Stromal cell of bone marrow (primary cell): ENCODE measurements at places on chromosomes 1 and 21.

DNA sequence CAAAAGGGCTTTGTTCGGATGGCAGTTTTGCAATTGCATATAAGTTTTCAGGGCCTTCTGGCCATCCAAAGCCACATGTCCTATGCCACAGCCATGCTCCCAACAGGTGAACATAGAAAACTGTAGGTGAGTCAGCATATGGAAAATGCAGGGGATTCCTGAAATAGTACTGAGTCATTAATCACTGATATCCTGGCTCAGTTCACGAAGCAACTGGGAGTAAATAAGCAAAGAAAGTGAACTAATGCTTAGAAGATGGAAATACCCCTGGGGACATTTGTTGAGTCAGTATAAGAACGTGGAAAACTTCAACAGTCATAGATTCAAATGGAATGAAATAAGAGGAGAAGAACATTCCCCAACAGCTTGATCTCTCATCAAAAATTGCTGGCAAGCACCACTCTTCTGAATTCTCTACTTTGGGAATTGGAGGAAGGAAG lies 148.9 kb upstream of the RUNX1 start:
- peak; percentile 97 for DNase-seq

DNA sequence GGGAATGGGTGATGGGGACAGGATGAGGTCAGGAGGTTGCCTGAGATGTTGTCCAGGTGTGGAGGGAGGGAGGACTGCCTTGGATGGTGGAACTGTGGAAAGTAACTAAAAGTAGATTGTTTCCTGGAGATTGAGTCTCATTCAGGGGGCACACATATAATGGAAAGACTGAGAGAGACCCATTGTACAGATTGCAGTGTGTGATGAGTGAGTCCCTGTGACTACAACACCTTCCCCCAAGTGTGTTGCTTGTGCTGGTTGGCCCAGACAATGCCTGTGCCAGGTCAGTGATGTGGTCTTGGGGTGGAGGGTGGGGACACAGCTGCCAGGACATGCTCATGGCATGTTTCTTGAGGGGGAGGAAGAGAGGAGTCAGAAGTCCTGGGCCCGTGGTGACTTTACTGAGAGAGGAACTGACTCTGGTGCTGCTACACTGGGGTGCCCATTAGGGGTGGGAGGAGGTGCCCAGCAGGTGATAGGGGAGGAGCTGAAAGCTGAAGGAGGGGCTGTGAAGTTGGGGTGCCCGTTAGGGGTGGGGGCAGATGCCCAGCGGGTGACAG lies 5.2 kb downstream of the SNAP47 start:
- DNase-seq = no peak

DNA sequence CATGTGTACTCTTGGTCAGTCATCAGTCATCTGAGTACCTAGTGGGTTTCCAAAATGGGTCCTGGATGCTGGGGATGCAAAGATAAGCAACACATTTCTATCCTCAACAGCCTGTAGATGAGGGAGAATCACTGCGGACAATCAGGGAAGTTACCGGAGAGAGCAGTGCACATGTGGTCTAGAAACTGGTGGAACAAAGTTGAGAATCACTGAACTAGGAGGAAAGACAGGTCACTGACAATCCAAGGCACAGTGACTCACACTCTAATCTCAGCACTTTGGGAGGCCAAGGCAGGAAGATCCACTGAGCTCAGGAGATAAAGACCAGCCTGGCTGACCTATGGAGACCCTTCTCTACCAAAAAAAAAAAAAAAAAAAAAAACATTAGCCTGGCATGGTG lies 31.4 kb upstream of the LGALS8 start:
- no peak for DNase-seq

DNA sequence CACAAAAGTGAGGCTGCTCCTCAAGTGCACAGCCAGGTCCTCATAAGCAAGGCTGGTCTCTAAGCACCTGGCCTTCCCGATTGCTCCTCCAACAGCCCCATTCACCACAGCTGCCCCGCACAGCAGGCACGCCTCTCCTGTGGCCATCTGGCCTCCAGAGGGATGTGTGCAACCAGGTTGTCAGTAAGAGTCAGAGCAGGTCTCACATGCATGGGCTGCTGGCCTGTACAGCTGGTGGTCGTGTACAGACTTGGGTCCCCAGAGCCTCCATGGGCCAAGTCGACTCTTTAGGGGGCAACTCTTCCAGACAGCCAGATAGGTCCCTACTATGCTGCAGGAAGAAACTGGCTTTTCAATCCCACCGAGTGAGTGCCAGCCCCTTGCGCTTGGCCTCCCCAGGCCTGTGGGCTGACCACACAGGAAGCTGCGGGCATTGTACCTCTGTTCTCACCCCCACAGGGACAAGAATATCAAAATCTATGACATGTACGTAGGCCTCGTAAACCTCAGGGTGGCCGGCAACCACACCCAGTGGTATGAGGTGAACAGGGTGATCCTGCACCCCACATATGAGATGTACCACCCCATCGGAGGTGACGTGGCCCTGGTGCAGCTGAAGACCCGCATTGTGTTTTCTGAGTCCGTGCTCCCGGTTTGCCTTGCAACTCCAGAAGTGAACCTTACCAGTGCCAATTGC lies 1.4 kb downstream of the PRSS38 start:
- no peak for DNase-seq

GRCh38 chr1:182299728-182300616 lies 91.6 kb downstream of the GLUL start:
- no peak for DNase-seq

GRCh38 chr1:65814752-65815151 lies 22.1 kb downstream of the PDE4B start:
- no peak for DNase-seq

GRCh38 chr1:94245747-94246438 lies 8.5 kb upstream of the ARHGAP29 start:
- no peak for DNase-seq

DNA sequence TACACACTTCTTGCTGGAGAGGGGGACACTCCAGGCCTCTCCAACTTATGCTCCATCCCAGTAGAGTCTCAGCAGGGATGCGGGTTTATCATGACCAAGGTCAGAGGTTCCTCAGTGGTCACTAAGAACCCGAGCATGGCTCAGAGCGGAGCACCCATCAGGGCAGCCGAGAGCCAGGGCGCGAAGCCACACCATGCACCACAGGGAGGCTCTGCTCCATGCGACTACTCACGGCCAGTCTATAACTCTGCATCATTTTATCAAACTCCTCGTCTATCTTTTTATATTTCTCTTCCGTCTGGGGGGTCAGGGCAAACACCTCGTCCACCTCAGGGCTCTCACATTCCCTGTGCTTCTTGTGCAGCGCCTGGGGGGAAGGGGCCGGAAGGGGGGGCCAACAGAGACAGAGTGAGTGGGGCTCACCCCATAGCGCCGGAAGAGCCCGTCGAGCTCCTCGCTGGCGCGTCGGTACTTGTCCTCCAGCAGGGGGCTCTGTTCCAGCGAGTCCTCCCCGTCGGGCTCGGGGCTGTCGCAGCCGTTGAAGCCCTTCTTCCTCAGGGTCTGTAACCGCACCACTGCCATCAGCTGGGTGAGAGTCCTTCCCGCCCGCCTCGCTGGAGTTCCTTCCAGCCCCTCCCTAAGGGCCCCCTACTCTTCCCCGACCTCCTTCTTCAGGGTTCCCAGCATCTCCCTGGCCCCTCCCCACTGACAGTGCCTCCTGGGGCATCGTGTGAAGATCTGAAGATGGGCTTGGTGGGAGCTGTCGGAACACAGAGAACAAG lies 20.0 kb downstream of the MEF2D start:
- no peak for DNase-seq

DNA sequence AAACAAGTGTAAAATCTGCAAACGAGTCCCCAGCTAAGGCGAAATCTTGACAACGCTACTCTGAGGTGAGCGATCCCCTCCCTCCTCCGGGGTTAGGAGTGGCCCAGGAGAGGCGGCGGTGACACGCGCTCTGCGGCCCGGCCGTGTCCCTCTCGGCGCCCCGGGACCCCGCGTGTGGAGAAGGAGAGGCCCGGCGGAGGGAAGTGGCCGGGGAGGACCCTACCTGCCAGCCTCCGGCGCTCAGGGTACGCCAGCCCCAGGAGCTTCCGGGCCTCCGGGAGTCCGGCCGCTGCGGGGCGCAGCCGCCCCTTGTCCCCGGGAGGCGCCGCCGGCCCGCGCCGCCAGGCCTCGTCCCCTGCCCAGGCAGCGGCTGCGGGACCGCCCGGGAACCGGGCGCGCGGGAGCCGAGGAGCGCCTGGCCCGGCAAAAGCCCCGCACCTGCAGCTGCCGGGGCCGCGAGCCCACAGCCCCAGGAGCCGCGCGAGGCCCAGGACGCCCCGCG lies 543 bp downstream of the ABCB10 start:
- DNase-seq = no peak

GRCh38 chr1:231890791-231891190 lies 264.2 kb downstream of the DISC1 start:
- no peak for DNase-seq

GRCh38 chr1:108850929-108851328 lies 6.0 kb downstream of the AKNAD1 start:
- DNase-seq = no peak

GRCh38 chr1:218299416-218299815 lies 14.3 kb downstream of the RRP15 start:
- peak; percentile 53 for DNase-seq

- DNase-seq = peak; percentile 32
Measured at GRCh38 chr21:20999659-21000058, 1.4 kb downstream of the NCAM2 start.

DNA sequence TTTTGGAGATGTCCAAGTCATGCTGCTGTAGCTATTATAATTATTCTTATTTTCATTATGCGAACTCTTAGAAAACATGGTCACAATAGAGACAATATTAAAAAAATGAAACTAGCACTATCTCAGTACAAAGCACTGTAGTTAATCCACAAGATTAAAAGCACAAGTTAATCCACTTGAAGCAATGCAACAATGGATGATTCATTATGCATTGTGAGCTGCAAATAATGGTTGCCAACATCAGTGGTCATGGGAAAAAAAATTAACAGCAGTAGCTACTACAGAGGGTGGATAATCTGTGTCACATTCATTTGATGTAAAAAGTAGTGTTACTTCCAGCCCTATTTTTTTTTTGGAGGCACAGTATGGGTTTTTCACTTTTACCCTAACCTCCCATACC lies 56.7 kb downstream of the DPT start:
- no peak for DNase-seq

GRCh38 chr1:244030481-244031040 lies 20.5 kb upstream of the ZBTB18 start:
- no peak for DNase-seq

- no peak for DNase-seq
Measured at GRCh38 chr1:185824106-185824505, 89.9 kb downstream of the HMCN1 start.

- DNase-seq = no peak
Measured at GRCh38 chr1:22239378-22239777, 96.5 kb upstream of the WNT4 start.

DNA sequence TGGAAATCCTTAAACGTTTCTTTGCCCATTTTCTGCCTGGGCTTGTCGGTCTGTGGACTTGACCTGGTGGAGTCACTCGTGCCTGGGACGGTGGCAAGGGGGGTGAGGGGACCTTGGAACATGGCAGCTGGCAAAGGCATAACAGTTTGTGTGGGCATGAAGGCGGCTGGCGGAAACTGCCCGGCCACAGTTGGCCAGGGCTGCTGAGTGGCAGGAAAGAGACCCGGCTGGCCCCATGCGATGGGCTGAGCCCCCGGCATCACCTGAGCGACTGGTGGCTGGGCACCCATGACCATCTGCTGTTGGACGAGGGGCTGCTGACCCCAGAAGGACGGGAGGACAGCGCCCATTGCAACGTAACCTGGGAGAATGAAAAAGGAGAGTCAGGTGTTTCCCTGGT lies 49.3 kb upstream of the C8B start:
- no peak for DNase-seq

GRCh38 chr1:16088996-16089395 lies 15.5 kb upstream of the FAM131C start:
- DNase-seq = no peak

- no peak for DNase-seq
Measured at GRCh38 chr1:212157252-212157651, 121.7 kb downstream of the DTL start.
